Activated CD8-positive, alpha-beta T cell treated with anti-CD3 and anti-CD28 coated beads, Interleukin-2, amount 10 ng/mL, durations not matched to agents 7 days and 5 days (primary cell): ENCODE measurements at places on chromosomes 7 and 10.

DNA sequence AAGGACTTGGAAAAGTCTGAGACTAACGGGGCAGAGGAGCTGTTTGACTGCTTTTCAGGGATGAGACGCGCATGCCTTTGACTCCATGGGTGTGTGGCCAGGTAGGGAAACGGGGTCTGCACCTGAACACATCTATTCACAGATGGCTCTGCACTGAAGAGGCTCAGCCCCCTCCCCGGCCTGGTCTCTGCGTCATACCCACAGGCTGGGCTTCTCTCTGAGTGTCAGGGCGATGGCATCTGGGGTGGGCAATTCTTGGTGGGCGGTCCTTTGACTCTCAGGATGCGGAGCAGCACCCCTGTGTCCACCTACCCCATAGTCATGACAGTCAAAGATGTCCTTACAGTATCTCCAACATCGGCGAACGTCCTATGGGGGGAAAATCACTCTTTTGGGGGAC, 23.0 kb downstream of the PFKP start:
- DNase-seq = no peak

GRCh38 chr7:151110236-151110940, 24.1 kb downstream of the AGAP3 start:
- DNase-seq = no peak

DNA sequence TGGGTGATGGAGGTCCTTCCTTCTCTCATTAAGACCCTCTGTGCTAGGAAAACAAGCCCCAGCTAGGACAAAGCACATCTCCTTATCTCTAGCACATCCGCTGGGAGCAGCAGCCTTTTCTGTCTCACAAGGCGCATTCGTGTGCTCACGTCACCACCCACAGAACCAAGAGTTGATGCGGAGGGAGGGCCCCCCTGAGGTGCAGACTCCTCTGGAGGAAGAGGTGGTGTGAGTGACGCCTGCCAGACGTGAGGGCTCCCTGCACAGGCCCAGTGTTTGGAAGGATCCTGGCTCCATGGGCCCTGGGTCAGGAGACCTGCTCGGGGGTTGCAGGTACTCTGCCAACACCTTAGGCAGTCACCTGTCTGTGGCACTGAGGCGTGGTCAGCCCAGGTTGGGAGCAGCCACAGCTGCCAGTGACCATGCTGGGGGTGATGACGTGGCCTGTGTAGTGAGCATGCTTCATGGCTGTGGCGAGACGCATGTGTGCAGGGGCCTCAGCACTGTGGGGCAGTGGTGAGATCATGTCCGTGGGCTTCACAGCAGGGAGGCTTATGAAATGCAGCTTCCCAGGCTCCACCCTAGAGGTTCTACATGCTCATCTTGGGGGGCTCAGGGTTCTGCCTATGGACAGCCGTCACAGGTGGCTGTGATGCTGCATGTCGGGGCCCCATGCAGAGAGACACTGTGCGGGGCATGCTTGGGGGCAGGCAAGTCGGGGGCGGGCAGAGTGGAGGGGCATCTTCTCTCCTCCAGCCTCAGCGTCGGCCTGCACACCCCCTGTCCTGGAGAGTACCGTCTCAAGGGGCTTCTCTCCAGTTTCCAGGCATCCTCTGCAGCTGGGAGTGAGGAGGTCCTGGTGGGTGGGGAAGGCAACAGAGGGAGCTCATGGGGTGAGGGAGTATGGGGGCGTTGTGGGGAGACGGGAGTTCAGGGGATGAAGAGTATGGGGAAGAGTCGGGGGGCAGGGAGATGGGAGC, 56.2 kb upstream of the DPYSL4 start:
- no peak for DNase-seq

GRCh38 chr7:74059037-74059436, 24.6 kb upstream of the LIMK1 start:
- DNase-seq = no peak

GRCh38 chr7:116356333-116356965, 143.1 kb upstream of the CAV2 start:
- no peak for DNase-seq

DNA sequence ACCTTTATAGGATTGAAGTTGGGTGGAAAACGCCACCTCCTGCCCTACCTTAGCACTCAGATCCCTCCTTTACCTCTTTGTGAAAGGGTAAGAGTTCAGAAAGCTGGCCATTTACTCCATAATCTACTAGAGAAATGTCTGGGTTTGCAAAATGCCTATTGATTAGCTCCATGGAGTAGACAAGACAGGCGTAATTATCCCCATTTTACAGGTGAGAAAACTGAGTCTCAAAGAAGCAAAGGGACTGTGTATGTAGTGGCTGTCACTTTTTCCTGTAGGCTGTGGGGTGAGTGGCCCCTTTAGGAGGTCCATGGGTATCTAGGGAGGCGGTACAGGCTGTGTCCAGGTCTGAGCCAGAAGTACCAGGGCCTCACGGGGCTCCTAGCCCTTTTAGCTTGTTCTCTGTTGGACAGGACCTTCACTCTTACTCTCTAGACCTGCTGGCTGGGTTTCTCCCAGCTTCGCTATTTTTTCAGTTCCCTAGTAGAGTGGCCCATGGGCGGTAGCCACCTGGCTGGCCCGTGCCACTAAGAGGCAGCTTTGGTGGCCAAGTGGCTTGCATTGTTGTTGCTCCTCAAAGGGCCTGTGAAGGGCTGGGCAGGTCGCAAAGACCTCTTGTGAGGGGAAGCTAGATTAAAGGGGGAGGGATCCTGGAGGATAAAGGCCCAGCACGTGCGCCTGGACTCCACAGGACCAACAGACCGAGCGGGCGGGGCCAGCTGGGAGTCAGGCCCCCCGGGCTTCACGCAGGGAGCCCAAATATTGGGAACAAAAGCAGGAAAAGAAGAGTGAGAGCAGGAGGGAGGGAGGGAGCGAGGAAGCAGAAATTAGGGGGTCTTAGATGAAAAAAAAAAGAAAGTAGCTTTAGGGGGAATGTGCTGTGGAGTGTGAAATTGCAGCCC, 4.7 kb upstream of the PAX2 start:
- no peak for DNase-seq

DNA sequence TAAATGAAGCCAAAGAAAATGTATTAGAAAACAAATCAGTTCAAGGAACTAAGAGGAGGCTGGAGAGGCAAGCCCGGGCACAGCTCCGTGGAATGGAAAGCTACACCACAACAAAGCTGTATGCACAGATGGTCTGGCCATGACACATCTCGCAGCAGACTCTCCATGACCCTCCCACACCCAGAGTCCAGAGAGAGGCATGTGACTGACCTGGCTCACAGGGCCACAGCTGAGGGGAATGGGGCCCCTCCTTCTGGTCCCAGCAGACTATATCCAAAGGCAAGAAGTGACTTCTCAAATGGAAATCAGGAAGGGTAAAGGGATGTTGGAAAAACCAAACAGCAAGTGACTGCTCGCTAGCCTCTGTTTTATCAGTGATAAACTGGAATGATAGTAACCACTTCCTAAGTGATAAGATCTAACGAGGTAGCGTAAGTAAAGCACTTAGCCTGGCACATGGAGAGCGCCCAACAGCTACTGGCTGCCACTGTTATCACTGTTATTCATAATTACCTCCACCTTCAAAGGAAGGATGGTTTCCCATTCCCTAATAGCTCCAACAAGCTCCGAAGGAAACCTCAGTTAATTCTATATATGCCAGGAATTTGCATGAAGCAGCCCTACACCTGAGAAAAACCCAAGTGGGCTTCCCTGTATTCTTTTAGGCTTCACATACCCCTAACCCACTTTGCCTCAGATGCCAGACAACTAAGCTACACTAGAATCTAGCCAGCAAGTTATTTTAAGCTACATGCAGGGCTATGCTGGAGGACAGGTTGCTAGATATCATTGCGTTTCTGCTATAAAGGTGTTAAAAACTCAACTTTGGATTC, 8.4 kb downstream of the OSBPL3 start:
- no peak for DNase-seq

DNA sequence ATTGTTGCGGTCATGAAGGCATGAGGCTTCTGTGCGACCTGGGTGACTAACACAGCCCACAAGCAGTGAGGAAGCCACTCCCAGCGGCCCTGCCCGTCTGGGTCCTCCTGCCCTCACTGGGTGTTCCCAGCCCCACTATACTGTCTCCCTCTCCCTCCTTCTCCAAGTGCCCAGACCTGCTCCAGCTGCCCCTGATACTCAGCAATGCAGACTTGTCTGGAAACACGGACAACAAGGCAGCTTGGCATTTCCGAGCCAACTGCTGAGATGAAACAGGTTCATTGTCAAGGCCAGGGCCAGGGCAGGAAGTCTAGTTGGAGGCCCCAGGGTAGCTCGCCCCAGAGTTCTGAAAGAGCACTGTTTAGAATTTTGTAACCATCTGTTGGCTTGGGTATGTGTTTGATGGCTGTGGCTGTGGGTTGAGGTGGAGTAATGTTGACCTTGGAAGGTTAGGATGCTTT, 95.7 kb downstream of the RBM20 start:
- peak; percentile 45 for DNase-seq

DNA sequence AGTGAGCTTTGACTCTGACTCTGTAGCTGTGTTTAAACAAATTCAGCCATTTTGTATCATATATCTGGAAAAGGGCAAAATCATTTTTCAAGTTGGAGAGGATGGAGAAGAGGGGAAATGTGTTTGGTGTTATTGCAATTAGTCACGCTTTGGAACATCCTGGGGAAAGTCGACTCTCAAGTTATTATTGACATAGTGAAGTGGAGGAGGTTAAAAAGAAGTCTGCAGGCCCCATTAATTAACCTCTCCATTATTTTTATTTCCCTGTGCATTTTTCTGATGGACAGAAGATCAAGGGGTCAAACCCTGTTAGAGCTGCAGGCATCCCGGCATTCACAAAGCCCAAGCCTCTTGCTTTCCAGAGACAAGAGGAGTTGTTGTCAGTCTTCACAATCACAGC, 132.6 kb downstream of the TEX36 start:
- no peak for DNase-seq

- no peak for DNase-seq
These were observed at the start of gene CALML3 for GRCh38 chr10:5524641-5525560. TSS of gene CALML3 (plus strand) at chr10:5524961. CDS start at chr10:5525086, 125 bp downstream.

DNA sequence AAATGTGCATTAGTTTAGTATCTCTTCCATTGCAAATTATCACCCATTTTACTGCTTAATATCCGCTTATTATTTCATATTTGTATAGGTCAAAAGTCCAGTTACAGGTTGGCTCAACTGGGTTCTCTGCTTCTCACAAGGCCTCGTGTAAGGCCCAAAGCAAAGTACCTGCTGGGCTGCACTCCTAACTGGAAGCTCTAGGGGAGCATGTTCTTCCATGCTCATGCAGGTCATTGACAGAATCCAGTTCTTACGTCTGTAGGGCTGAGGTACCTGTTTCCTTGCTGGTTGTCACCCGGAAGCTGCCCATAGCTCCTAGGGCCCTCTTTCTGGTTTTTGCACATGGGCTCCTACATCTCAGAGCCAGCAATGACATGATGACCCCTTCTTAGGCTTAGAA, 79.6 kb downstream of the RAPGEF5 start:
- DNase-seq = no peak

GRCh38 chr7:40447345-40447744, 312.5 kb downstream of the SUGCT start:
- DNase-seq = no peak

- DNase-seq = no peak
These were observed 19.6 kb upstream of the CTTNBP2 start for GRCh38 chr7:117892821-117893220.

DNA sequence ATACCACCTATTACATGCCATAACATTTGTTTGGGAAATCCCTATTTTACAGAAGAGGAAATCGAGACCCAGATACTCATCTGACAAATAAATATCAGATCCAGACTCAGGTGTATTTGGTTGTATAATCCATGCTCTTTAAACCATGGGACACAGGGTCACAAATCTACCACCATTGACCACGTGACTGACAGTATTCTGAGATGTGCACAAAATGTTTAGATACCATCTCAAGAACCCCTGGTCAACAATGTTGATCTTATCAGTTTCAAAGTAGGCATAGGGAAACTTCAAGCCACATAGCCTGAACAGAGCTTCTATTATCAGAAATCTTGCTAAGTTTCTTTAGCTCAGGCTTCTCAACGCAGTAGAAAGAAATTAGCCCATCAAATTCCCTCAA, 93.6 kb downstream of the ICA1 start:
- DNase-seq = no peak

DNA sequence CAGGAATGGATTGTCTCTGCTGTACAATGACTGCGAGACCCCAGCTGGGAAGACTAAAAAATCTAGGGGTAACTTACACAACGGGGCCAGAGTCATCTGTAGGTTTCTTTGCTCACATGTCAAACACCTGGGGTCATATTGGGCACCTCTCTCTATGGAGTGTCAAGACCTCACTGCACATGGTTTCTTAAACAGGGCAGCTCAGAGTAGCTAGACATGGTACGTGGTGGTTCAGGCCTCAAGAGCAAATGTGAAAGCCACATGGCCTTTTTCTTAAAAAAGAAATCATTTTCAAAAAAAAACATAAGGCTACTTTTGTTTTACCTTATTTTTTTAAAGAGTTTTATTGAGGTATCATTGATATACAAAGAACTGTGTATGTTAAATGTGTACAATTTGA, 162.2 kb upstream of the ITGB1 start:
- no peak for DNase-seq

- no peak for DNase-seq
These were observed 45.5 kb downstream of the CTBP2 start for GRCh38 chr10:125114761-125115391.
